ENCODE measurements at places on chromosomes 3 and 15. TPM values are rescaled to one million over a fixed set of nuclear protein-coding genes. Genes with fewer than 3 reads are reported as not detected.

GRCh38 chr3:120762615-120763014, 20.1 kb downstream of the GTF2E1 start:
- no peak for DNase-seq

- no peak for DNase-seq
These were observed 6.6 kb downstream of the CLSTN2 start for GRCh38 chr3:139941580-139941979.

DNA sequence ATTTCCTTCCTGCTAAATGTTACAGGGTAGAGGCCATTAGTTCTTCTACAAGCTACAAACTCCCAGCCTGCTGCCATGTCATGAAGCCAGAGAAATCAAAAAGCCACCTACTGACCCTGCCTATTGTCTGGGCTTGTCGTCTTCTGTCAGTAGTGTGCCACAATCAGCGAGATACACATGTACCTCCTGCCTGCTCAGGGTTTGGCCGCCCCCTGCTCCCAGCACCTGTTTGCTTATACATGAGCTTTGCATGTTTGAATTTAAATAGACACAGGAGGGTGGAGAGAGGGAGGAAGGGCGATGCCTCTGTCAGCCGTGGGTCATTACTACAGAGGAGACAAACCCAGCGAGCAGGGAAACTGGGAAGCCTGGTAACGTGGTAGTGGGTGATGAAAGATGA, 106.1 kb downstream of the ROBO2 start:
- no peak for DNase-seq

DNA sequence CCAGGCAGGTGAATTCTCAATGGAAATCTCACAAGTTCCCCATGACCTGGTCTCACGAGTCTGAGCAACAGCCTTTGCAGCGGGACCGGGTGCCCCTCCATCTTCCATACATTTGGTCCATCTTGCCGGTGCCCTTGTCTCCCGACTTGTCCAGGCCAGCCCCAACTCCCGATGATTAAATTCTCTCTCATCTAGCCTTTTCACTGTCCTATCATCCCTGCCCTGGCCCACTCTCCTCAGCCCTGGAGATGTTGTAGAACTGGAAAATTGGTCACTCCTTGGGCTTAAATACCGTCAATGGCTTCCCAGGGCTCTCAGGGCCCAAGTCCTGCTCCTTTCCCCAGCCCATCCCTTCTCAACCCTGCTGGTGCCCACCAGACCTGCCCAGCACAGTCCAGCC, 34.4 kb downstream of the PRR20G start:
- peak; percentile 5 for DNase-seq

- peak; percentile 33 for DNase-seq
These were observed 29.3 kb downstream of the PLA2G4D start for GRCh38 chr15:42065033-42065432.

GRCh38 chr3:38609386-38610111, 39.9 kb downstream of the SCN5A start:
- DNase-seq, result no peak

DNA sequence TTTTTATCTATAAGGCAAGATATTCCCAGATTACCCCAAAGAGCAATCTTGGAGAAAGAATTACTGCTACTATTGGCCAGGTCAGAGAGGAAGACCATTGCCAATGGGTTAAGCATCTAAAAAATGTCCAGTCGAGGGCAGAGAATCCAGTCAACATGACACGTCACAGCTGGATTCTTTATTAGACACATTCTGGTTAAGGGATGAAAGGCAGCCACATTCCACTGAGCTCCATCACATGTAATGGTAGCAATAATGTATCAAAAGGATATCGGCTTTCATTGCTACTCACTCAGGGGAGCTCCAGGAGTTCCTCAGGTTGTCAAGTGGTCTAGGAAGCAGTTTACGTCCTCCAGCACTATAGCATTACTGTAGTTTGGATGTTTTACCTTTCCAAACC, 421.1 kb downstream of the PLOD2 start:
- no peak for DNase-seq

DNA sequence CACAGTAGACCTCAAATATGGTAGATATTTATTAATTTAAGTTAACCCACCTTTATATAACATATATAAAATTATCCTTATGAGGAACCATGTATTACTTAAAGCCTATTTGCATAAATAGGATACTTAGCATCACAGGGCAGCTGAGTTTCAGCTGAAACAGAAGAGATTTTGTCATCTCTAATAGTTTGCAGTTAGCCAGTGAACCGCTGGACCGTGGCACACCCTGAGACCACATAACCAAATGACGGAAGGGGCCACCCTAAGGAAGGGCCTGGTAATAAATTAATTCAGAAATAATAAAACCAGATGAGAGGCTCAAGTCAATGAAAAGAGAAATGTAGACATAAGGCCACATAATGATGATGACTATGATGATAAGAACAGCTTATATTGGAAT, 107.7 kb downstream of the MYO5A start:
- no peak for DNase-seq

GRCh38 chr15:66025972-66026371, 156.7 kb downstream of the RAB11A start:
- no peak for DNase-seq

DNA sequence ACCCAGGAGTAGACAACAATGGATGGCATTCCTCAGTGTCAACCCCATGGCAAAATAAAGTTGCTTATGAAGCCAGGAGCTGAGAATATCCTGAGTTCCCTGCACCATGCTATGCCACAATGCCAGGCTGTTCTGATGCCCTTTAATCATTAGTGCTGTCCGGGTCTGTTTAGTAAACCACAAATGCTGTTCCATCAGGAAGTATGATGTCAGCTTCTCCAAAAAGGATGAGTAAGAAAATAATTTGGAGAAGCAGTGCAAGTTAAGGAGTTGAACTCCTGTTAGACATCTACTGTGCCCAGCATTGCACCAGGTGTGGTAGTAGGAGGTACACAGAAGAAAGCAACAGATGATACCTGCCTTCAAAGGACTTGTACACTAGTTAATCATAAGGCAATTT, 67.9 kb upstream of the GUCA1C start:
- no peak for DNase-seq

DNA sequence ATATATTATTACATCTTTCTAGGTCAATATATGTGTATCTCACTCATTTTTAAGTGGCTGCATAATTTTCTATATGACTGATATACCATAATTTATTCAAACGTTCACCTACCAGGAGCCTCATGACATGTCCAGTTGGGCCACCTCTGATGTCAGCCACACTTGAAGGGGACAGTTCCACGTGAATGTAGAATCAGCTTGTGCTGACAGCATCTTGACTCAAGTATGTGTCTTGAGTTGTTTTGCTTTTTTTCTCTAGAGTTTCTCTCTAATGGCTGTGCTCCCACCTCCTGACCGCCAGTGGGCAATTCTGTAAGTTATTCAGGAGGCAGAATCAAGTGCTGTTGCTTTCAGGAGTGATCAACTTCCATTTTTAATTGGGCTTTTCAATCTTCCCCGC, 237.9 kb downstream of the NFKBIZ start:
- DNase-seq, result no peak

- DNase-seq, result no peak
These were observed 177.6 kb downstream of the KCNAB1 start for GRCh38 chr3:156298014-156298413.

DNA sequence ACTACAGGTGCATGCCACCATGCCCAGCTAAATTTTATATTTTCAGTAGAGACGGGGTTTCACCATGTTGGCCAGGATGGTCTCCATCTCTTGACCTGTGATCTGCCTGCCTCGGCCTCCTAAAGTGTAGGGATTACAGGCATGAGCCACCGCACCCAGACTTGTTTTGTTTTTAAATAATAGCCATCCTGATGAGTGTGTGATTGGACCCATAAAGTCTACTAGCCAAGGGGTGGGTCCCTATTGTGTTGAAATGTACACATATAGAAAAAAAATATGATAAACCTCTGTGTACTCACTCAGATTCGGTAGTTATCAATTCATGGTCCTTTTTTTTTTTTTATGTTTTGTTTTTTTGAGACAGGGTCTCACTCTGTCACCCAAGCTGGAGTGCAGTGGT, 17.3 kb downstream of the ZNF592 start:
- no peak for DNase-seq

- no peak for DNase-seq
These were observed 108.8 kb downstream of the EPHB1 start for GRCh38 chr3:134903837-134904236.

- DNase-seq, result no peak
These were observed 980.3 kb downstream of the CADM2 start for GRCh38 chr3:85939074-85939482.

DNA sequence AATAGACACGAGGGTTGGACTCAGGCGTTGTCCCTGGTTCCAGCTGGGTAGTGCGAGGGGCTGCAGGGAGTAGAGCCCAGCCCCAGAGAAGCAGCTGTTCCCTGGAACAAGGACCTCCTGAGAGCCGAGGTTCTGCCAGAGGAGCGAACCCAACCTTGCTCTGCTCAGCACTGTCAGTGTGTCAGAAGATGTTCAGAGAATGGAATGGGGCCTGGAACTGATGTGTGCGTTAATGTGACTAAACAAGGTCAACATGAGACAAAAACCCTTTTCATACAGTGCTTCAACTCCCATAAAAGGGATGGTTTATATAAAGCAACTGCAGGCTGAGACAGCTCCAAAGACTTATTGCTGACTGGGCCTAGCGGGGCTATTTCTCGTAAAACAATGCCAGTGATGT, 35.5 kb upstream of the HACD2 start:
- DNase-seq, result no peak

- DNase-seq, result no peak
These were observed 3.7 kb downstream of the SACM1L start for GRCh38 chr3:45692866-45693265.

The HERC2 gene
- total RNA-seq, result 42.9 TPM

The CHDH gene
- 0.53 TPM for total RNA-seq

The MUSTN1 gene
- total RNA-seq, result 0.40 TPM

The SLC41A3 gene
- total RNA-seq, result 22.5 TPM

The NR1I2 gene
- 0.26 TPM for total RNA-seq

The LSAMP gene
- total RNA-seq, result not detected

The AP3B2 gene
- total RNA-seq, result not detected

The GLDN gene
- total RNA-seq, result not detected

The NLGN1 gene
- not detected for total RNA-seq
